ENCODE measurements at places on chromosomes 2 and 18. TPM values are rescaled to one million over a fixed set of nuclear protein-coding genes. Genes with fewer than 3 reads are reported as not detected.

The SEPTIN10 gene
- total RNA-seq = 82.6 TPM

The TCF23 gene
- total RNA-seq = 0.06 TPM

The AQP12A gene
- not detected for total RNA-seq

The KCNK3 gene
- total RNA-seq = 6.2 TPM
